ENCODE measurements at places on chromosomes 2 and 18. TPM values are rescaled to one million over a fixed set of nuclear protein-coding genes. Genes with fewer than 3 reads are reported as not detected.

SNED1 gene
- total RNA-seq, result 8.2 TPM

SP140 gene
- total RNA-seq, result 96.6 TPM

TDRD15 gene
- 0.10 TPM for total RNA-seq

CNTNAP5 gene
- total RNA-seq, result not detected

HOXD10 gene
- total RNA-seq, result not detected

REG3A gene
- total RNA-seq, result not detected

FN1 gene
- 4.6 TPM for total RNA-seq

TRAK2 gene
- total RNA-seq, result 34.3 TPM

TMEM247 gene
- total RNA-seq, result not detected

PIEZO2 gene
- 0.21 TPM for total RNA-seq

DSG4 gene
- total RNA-seq, result not detected

POTEJ gene
- not detected for total RNA-seq

ST8SIA5 gene
- total RNA-seq, result under 0.01 TPM

G6PC2 gene
- total RNA-seq, result not detected

WDR35 gene
- 3.5 TPM for total RNA-seq

DPP4 gene
- 22.6 TPM for total RNA-seq
